DMS153 (cell line): ENCODE measurements at places on chromosomes 7 and 10.

DNA sequence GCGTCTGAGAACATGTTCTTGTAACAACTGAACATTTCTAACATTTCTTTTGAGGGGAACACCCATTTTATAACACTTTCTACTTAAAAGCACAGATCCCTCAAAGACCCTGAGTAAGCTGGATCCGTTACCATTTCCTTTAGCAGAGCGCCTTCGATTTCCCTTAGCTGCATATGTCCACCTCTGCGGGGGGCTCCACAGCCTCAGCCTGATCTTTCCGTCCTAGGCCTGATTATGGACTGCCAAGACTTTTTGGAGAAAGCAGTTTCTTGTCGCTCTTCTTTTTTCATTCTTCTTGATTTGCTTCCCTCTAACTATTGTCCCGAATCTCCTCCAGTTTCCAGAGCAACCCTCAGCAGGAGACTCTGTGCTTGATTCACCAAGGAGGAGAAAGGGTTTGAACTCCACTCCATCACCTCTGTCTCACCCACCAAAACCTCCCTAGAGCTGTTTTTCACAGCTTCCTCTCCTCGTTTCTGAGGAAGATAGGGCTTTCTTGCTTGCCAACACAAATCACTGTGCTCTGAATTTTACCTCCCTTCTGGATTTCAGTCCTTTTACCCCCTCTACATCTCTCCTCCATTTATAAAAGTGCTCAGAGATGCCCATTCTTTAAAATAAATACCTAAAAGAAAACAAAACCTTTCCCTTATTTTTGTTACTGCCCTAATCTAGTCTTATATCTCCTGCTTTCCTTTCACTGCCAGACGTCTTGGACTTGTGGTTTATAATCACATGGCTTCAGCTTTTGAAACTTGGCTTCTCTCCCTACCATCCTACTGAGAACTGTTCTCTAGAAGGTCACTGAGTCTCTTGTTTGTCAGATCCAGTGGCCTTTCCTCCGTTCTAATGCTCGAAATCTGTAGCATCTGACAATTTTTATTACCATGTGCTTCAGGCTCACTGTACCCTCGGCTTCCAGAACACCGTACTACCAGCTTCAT is 30.5 kb upstream of the ZRANB1 start:
- DNase-seq: no peak

DNA sequence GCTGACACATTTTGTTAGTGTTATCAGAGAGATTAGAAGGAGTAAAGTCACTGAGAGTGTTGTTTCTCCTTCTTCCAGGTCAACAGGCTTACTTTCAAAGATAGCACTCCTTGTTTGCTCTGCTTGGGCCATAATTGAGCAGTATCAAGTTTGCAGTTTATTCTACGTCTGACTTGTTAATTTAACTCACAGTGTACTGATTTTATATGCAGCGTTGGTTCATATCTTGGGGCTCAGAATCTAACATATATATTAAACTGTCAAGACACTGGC is 430.2 kb downstream of the EXOC4 start:
- DNase-seq: no peak

GRCh38 chr10:20745556-20746375 is 151.3 kb downstream of the NEBL start:
- DNase-seq: no peak

GRCh38 chr10:108970016-108970415 is 953.3 kb downstream of the XPNPEP1 start:
- DNase-seq: no peak

GRCh38 chr7:1175967-1176851 is 16.2 kb upstream of the ZFAND2A start:
- peak; percentile 38 for DNase-seq

- DNase-seq: no peak
These were observed 177.1 kb upstream of the PRKCQ start for GRCh38 chr10:6757158-6757557.

DNA sequence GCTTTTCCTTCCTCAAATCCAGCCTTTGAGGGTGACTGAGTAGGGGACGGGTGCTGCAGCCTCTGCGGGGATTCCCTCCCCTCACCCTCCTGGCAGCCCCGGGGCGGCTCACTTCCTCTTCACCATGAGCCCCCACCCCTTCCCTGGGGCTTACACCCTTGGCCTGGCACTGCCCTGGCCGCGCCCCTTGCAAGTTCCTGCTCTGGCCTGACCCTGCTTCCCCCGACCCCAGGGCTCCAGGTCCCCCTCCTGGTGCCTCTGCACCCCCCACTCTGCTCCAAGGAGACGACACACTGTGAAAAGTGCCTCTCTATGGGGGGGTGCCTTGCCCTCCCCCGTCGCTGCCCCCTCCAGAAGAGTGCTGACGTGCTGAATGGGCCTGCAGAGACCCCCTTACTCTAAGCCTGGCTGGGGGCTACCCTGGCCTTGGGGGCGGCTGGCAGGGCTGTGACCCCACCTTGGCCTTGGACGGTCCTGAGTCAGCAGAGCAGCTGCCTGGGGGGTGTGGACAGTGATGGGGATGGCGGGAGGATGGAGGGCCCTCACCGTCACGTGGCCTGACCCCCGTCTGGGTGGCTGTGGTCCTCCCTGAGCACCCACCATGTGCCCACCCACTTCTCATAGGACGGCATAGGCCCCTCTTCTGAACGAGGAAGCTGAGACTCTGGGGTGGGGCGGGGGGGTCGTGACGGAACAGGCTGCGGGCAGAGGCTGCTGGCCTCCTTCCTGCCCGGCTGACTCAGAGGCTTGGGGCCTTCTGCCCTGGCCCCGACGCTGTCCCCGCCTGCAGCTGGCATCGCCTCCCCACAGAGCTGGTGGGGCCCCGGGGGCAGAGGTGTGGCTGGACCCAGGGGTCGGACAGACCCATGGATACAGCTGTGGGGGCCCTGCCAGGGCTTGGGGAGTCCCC is 9.8 kb downstream of the LFNG start:
- no peak for DNase-seq

- no peak for DNase-seq
These were observed 30.5 kb downstream of the CTNNA3 start for GRCh38 chr10:67665491-67665890.

DNA sequence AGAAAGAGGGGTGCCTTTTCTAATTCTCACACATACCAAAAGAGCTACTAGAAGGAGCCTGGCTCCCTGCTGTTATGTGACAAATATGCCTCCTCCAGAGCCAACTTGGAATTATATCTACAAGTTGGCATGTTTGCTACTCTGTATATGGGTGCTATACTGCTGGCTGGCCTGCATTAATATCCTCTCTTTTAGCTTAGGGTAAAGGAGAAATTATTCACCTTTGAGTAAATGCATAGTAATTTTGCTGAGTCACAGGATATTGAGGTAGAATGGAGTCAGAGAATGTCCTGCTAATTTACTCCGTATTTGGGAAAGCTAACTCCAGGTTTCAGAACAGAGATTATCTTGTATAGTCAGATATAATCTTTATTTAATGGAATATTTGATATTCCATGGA is 24.2 kb upstream of the LIPN start:
- no peak for DNase-seq

- no peak for DNase-seq
These were observed 15.8 kb downstream of the PODXL start for GRCh38 chr7:131540491-131541162.

DNA sequence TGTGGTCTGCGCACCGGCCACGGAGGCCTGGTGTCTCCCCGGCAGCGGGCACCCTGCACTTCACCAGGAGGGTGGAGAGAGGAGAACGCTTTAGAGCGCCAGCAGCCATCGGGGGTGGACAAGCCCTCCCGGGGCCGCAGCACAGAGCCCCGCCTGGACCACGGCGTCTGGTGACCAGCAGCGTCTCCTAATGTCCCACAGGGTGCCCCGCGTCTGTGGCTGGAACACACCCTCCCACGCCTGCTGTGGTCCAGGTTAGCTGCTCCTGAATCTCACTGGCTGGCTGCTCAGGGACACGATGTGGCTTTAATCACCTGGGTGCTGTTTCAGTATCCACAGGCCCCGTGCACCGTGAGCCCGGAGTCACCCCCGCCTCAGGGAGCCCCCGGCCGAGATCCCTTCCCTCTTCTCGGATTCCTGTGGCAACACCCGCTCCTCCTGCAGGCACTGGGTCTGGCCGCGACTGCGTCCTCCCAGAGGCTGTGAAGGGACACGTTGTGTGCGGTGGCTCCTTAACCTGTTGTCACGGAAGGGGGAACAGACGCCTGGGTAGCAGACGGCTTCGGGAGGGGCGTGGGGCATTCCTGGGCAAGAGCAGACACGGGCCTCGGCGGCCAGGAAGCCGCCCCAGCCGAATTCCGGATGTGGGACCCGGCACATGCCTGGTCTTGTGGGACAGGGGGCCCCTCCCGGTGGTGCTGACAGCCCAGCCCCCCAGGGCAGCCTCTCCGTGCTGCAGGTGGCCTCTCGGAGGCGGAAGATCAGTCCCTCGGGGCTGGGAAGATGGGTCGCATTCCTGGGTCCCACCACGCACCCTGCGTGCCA is 78.9 kb downstream of the FOXL3 start:
- no peak for DNase-seq

- DNase-seq: no peak
These were observed 6.6 kb downstream of the PTPRZ1 start for GRCh38 chr7:121879544-121879943.

- no peak for DNase-seq
These were observed 128.4 kb upstream of the PALS2 start for GRCh38 chr7:24444666-24445440.

DNA sequence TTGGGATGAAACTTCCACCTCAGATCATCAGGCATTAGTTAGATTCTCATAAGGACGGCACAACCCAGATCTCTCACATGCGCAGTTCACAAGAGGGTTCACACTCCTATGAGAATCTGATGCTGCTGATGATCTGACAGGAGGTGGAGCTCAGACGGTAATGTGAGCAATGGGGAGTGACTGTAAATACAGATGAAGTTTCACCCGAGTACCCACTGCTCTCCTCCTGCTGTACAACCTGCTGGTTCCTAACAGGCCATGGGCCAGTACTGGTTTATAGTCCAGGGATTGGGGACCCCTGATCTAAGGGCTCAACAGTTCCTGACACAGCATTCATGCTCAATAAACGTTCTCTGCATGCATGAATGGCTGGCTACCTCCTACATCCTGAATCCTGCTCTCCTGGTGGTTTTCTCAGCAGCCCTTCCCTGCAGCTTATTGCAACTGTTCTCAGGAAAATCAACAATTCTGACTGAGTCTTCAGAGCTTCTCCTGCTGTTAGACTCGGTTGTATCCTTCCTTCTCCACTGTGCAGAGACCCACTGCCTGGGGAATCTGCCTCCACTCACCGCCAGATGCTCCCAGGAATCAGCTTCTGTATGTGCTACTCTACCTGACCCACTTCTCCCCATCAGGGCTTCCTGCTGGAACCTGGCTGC is 17.4 kb downstream of the PDE6C start:
- DNase-seq: no peak

GRCh38 chr10:58175990-58176900 is 91.4 kb downstream of the IPMK start:
- DNase-seq: no peak

GRCh38 chr10:121696854-121697253 is 98.6 kb upstream of the FGFR2 start:
- no peak for DNase-seq

GRCh38 chr7:87253589-87254087 is 34.1 kb upstream of the TMEM243 start:
- no peak for DNase-seq

GRCh38 chr10:98460837-98461499 is 14.2 kb upstream of the HPS1 start:
- peak; percentile 60 for DNase-seq

DNA sequence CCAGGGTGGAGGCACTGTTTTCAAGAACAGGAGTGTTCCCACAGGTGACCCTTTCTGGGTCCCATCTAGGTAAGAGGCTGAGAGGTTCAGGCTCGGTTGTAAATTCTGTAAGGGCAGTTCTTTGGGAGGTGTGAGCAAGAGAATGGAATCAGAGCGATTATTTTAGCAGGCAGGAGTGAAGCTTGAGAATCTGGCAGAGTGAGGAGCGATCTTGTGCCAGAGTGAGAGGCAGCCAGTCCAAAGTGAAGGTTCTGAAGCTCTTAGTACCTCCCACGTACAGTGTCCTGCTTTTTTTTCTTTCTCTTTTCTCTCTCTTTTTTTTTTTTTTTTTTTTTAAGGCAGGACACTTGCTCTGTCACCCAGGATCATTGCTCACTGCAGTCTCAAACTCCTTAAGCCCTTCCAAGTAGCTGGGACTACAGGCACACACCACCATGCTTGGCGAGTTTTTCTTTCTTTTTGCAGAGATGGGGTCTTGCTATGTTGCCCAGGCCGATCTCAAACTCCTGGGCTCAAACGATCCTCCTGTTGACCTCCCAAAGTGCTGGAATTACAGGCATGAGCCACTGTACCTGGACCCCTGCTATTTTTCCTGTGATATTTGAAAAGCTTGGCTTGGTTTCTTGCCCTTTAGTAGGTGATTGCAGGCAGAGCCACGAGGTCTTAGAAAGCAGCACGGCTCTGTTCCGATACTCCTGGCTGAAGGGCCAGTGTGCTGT is 10.9 kb downstream of the POR start:
- no peak for DNase-seq

- DNase-seq: no peak
These were observed 129.3 kb upstream of the BET1 start for GRCh38 chr7:94133460-94133859.

DNA sequence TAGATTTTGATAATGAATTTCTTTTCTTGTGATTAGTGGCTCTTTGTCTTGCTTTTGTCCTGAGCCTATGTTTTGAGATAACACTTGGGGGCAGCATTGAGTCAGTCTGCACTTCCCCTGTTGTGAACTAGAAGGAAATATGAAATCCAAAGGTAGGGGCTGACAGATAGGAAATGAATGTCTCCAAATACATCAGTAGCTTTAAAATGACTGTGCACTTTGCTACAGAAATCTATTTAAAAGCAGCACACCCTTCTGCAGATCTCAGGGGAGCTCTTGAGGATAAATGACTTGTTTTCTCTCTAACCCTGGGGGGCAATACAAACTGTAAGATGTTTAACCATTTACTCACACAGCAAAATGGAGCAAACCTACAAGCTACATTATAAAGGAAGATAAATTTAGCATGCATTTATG is 176.0 kb upstream of the MYO3A start:
- DNase-seq: peak; percentile 62

- DNase-seq: no peak
These were observed 55.0 kb downstream of the PODXL start for GRCh38 chr7:131501422-131501821.

DNA sequence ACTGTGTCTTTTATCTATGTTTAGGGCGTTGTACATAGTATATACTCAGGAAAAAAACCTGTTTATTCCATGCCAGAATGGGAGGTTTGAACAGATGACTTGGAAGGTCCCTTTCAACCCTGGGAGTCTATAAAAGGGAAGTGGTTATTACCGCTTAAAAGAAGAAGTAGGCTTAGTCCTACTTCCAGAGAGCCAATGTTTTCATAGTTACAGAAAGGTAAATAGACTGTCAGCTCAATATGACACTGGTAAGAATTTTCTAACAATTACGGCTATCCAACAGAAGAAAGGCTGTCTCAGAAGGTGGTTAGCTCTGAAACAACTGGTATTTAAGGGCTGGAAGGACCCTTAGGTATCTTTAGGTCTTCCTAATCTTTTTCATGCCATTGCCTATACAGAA is 1.1 kb upstream of the TFAM start:
- DNase-seq: no peak

GRCh38 chr10:34699904-34700517 is 115.1 kb downstream of the PARD3 start:
- DNase-seq: no peak

GRCh38 chr7:129423700-129424410 is 10.4 kb upstream of the STRIP2 start:
- DNase-seq: no peak

GRCh38 chr10:103648636-103649532 is 155.4 kb downstream of the NEURL1 start:
- no peak for DNase-seq

- no peak for DNase-seq
These were observed 300.1 kb downstream of the PTEN start for GRCh38 chr10:88163572-88163971.

GRCh38 chr7:6257675-6258074 is 14.7 kb downstream of the CYTH3 start:
- DNase-seq: no peak
